ENCODE measurements at places on chromosomes 16 and 17.
A peak's percentile ranks its signal among the peaks of the same experiment; 100 is the strongest.

DNA sequence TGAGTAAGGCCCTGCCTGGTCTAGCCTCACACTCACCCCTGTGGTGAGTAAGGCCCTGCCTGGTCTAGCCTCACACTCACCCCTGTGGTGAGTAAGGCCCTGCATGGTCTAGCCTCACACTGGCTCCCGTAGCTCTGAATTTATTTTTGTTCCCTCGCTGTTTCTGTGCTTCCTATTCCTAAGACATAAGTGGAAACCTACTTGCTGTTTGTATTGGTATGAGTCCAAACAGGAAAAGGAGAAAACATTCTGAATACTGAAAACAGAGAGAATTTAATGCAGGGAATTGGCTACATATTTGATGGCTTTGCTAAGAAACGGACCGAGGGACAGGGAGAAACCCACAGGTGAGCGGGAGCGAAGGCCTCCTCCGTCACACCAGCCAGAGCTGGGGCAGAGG lies 267.8 kb downstream of the FOXL1 start:
- peak; percentile 26 for DNase-seq

GRCh38 chr17:72376526-72377345 lies 255.9 kb downstream of the SOX9 start:
- DNase-seq: no peak

GRCh38 chr16:83830769-83831455 lies 23.1 kb downstream of the HSBP1 start:
- no peak for DNase-seq

DNA sequence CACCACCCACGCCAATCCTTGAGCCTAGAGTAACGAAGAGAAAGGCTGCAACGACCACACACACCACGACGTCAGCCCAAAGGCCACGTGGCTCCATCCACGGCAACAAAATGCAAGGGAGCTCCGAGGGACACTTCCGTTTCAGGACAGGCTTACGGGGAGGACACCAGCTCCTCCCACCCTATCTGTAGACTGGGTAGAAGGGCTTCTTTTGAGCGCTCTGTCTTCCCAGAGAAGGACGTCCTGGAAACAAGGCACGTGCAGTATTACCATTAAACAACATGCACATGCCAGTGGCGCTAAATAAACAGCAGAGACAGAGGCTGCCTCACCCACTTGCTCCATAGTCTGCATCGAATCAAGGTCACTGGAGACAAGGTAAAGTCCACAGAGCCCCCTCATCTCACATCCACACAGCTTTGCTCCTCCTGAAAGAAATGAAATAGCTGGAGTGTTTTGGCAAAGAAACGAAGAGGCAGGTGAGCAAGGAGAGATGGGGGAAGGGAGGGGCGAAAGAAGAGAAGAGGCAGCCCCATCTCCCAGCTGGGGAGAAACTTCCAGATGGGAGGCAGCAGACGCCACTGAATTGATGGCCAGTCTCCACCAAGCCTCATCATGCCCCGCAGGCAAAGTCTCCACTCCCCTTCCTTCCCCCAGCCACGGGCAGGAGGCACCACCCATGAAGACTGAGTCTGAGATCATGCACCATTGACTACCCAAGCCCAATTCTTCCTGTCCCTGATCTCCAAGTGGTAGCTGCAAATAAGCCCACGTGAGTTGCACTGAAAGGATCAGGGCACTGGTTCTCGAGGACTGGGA lies 24.0 kb downstream of the ZFHX3 start:
- DNase-seq: no peak

- no peak for DNase-seq
Measured at GRCh38 chr17:64217249-64217691, 45.8 kb downstream of the TEX2 start.

DNA sequence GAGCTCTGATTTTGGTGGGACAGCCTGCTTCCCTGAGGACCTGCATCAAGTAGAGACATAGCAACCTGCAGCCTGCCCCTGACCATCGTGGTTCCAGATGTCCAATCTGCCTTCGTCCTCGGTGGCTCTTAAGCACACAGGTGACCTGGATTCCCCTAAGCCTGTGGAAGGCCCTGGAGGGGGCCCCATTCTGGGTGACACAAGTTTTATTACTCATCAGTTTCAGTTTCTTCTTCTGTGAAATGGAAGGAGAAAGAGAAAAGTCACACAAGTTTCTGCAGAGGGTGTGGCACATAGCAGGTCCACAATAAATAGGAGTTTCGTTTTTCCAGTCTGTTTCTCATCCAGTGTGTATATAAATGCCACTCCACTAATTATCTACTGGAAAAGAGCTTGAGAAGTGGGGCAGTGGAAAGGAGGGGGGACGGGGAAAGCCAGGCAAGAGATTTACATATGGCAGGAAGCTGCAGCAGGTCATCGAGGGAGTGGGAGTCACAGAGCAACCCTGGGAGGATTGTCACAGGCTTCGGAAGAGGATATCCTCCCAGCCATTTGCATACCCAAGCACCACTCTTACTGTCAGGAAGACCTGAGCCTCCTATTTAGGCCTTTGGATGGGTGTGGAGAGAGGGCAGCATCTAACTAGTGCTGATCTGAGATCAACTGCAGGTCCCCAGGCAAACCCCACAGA lies 10.0 kb upstream of the NOS2 start:
- no peak for DNase-seq

GRCh38 chr16:22285080-22285479 lies 12.1 kb upstream of the POLR3E start:
- DNase-seq: no peak

DNA sequence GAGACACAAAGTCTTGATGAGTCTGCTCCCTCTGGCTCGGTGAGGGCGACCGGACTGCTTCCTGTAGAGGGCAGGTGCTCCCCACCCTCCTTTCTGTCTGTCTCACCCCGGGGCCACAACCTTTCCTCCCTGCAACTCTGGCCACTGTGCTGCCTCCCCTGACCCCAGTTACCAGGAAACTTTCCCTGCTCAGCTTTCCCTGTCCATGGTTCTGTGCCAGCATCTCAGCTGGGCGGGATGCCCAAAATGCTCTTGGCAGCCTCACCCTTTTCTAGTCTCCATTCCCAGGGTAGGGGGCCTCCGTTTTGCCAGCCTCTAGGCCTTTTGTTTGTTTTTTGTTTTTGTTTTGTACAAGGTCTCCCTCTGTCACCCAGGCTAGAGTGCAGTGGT lies 1.4 kb downstream of the PLD2 start:
- DNase-seq: no peak

- DNase-seq: peak; percentile 35
Measured at GRCh38 chr17:732067-732901, at the start of gene TLCD3A. TSS of gene TLCD3A (plus strand) at chr17:732596. CDS start at chr17:732648, 52 bp downstream.

GRCh38 chr16:2507665-2508064 lies 6.1 kb upstream of the ATP6V0C start:
- DNase-seq: no peak

DNA sequence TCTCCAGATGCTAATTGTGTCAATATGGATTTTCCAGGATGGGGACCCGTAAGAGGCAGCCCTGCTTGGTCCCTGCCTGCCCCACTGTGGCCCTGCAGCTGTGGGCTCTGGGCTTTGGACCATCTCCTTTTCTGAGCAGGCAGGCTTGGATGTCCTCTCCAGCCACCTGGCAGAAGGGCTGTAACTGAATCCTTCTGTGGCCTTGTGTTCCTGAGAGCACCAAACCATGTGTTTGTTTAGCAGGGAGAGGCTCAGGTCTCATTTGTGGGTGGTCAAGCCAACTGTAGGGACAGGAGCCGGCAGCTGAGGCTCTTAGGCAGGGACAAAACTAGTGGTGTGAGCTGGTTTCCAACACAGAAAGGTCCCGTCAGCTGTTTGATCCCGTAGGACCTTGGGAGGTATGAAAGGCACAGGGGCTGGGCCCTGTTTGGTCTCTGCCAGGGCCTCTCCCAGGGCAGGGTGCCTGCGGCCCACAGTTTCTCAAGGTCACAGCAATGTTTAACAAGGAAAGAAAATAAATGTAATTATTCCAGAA lies 18.5 kb downstream of the SEC14L5 start:
- no peak for DNase-seq

DNA sequence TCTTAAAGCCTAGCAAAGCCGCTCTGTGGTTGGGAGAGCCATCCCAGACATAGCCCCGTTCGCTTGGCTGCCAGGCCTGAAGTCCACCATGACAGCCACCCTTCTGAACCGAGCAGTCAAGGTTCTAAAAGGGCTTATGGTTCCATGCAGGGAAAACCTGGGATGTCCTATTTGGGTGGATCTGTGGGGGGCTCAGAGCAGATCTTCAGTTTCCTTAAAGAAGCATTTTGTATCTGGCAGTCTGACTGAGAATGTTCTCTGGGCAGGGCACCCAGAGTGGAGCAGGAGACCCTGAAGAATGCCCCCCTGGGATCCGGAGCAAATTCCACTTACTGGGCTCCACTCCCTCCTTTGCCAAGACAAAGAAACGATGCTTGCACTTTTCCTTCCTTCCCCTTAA lies 127.2 kb downstream of the IRX5 start:
- no peak for DNase-seq

GRCh38 chr16:84841787-84842300 lies 22.1 kb downstream of the CRISPLD2 start:
- DNase-seq: no peak

- DNase-seq: no peak
Measured at GRCh38 chr16:49181791-49182518, 99.7 kb downstream of the CBLN1 start.

- DNase-seq: no peak
Measured at GRCh38 chr17:6853764-6854442, 22.4 kb upstream of the TEKT1 start.

- no peak for DNase-seq
Measured at GRCh38 chr17:2369039-2369438, 31.7 kb downstream of the SGSM2 start.

DNA sequence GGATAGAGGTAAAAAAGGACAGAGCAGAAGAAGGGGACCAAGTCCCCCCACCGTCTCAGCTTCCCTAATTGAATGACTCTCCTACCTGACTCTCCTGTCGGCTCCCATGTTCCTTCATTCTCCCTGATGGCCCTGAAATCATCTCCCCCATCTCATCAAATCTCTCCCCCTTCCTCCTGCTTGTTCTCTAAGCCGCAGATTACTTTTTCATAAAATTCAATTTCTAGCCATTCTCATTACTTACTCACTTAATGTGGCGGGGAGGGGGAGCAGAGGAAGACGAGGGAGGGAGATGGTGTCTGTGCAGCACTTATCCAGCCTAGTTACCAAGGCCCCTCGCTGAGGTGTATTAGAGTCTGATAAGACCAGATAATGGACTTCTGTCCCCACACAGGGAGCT lies 161.5 kb downstream of the CCT6B start:
- no peak for DNase-seq

- peak; percentile 65 for DNase-seq
Measured at GRCh38 chr16:3021449-3022207, 1.5 kb downstream of the TNFRSF12A start.

GRCh38 chr17:54307351-54307750 lies 484.6 kb downstream of the KIF2B start:
- DNase-seq: no peak

DNA sequence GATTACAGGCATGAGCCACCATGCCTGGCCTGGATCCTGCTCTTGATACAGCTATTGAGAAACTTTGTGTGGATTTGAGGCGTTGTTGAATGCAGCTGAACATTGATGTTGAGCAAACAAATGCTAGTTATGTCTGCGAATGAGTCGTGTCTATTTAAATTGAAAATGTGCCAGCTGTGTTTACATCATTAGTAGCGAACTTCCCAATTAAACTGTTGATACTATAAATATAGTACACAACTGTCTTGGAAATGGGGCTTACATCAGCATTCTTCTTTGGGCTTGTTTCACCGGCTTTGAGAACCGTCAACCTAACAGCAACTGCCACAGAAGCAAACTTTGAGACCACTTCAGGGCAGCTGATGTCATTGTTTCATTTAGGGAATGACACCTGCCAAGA lies 251.9 kb downstream of the RBFOX1 start:
- no peak for DNase-seq

GRCh38 chr16:8872967-8873865 lies 4.4 kb upstream of the CARHSP1 start:
- no peak for DNase-seq
